ENCODE measurements at places on chromosomes 6 and 20.

DNA sequence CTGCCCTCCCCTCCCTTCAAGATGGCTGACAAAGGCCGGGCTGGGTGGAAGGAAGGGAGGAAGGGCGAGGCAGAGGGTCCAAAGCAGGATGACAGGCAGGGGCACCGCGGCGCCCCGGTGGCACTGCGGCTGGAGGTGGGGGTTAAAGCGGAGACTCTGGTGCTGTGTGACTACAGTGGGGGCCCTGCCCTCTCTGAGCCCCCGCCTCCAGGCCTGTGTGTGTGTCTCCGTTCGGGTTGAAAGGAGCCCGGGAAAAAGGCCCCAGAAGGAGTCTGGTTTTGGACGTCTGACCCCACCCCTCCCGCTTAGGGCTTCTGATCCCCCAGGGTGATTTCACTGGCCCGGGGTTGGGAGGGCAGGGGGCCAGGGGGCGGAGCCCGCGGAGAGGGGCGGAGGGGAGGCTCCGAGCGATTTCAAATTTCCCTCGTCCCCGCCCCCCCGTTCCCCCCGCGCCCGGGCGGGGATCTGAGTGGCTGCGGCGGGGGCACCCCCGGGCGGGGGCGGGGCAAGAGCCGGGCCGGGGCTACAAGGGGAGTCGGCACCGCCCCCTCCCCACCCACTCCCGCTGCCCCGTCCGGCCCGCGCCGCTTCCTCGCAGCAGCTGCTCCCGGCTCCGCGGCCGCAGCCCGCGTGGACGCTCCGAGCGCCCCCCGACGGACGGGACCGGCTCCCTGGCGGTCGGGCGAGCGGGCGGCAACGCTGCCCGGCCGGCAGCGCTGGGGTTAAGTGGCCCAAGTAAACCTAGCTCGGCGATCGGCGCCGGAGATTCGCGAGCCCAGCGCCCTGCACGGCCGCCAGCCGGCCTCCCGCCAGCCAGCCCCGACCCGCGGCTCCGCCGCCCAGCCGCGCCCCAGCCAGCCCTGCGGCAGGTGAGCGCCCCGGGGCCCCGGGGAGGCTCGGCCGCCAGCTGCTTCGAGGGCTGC, at the start of gene DNMT3B:
Gene DNMT3B (plus strand): TSS at position 555 of the 923 bp plus-strand sequence. CDS start 17,939 bp downstream, outside the sequence.
- no peak for DNase-seq

DNA sequence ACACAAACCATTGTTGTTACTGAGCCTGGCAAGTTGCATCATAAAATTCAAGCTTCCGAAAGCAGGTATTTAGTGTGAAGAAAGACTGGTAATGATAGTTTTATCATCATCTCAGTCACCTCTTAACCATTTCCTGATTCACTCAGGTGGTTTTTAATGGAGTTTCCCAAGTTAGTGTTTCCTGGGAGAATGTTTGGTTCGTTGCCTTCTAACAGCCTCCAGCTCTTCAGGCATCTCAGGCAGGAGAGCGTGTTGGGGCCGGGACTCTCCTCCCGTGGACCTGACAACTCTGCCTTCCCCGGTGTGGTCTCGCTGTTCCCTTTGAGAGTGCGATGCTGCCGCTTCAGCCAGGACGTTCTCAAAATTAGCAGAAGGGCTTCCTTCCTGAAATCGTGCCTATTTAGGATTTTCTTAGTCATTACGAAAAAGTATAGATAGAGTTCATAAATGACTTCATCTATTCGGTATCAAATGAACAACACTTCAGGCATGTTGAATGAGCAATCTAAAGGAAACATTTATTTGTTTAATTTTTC, 105.0 kb upstream of the QKI start:
- DNase-seq: no peak

GRCh38 chr20:10402938-10403608, 30.9 kb downstream of the MKKS start:
- DNase-seq: no peak

DNA sequence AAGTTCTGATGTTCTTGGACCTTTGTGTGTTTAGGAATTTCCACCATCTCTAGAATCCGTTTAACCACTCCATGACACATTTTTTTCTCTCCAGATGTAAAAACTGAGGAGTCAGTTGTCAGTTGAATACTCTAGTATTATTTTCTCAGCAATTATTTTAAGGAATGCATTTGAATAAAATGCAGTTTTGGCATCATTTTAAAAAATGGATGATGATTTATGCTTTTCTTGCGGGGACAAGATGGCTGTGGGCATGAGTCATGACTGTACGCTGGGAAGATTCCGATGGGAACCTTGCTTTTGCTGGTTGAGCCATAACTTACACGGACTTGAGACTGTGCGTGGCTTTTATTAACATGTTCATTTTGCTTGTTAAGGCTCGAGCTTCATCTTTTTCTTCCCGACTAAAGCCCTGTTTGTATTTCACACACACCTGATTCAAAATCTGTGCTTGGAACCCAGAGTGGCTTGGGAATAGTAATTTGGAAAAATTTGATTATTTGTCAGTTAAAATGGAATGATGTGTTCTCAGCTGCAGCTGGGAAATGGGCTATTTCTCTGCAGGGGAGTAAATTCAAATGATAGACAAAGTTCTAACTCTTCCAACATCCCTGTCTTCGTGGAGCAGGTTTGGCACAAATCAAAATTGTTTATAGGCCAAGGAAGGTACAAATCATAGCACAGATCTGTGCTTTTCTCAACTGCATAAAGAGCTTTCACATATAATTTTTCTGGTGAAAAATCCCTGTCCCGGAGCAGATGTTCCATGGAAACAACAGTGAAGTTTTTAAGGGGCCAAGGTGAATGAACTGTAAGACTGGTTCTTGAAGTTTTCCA, 470.5 kb upstream of the JAG1 start:
- DNase-seq: no peak

DNA sequence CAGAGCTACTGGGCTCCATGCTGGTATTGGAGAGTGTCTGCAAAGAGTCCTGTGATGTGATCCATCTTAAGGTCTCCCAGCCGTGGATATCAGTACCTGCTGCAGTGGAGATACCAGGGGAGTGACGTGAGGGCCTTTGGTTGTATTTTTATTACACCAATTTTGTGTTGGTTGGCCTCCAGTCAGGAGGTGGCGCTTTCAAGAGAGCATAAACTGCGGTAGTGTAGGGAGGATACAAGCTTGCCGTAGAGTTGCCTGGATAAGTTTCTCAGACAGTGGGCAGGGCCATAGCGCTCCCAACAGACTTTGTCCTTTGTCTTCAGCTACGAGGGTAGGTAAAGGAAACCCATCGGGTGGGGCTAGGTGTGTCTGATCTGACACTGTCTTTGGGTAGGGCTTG, 113.0 kb upstream of the CEP162 start:
- DNase-seq: no peak
